Stimulated activated naive CD8-positive, alpha-beta T cell treated with anti-CD3 and anti-CD28 coated beads, Interleukin-15, amount 100 ng/mL, for 72 hours (primary cell): ENCODE measurements at places on chromosomes 6 and 20.

- DNase-seq: no peak
Measured at GRCh38 chr6:36362551-36363370, 24.7 kb downstream of the ETV7 start.

- peak; percentile 36 for DNase-seq
Measured at GRCh38 chr20:43667341-43668132, 623 bp downstream of the MYBL2 start.

DNA sequence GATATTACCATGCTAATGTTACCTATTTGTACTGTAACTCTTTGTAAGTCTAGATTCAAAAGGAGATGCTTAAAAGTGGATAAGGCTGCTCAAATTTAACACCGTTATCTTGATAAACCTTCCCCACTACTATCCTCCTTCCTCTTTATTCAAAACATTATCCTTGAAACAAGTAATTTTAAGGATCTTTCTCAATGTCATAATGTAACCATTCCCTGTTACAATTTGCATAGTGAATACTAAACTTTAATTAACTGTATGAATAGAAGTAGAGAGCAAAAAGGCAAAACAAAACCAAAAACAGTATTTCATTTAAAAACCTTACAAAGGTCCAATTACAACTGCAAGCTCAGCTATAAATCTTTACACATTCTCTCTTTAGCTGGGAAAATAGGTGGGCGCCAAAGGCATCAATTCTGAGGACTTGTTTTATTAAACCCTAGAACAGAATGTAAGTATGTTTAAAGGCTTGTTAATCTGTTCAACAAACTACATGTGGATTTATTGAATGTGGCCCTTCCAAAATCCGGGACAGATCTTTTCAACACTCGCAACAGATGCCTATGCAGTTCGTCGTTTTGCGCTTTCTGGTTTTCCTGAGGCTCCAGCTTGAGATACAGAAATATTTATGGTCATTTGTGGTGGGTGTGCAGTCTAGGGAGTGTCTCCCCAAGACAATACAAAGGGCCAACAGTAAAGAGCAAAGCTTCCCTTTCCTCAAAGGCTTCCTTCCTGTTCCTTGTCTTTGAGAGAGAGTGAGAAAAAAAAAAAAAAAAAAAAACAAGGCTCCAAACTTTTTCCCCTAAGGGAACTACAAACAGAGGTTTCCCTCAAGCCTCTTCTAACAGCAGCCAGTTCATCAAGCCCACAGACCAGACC lies 15.1 kb downstream of the KIF13A start:
- no peak for DNase-seq

DNA sequence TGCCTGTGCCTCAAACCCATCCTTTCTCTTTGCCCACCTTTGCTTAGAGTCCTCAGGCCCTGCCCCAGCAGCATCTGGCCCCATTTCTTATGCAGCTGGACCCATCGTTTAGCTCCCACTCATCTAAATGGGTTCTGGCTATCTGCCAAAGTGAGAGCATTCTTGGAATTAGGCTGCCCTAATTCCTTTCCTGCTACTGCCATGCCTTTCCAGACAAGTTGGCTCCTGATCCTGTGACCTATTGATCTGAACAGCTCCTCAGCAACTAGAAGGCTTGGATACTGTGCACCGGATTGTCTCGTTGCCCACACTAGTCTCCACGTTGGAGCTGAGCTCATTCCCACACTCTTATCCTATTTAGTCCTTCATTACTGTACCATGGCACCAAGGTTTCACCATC lies 22.9 kb downstream of the DZANK1 start:
- DNase-seq: no peak

DNA sequence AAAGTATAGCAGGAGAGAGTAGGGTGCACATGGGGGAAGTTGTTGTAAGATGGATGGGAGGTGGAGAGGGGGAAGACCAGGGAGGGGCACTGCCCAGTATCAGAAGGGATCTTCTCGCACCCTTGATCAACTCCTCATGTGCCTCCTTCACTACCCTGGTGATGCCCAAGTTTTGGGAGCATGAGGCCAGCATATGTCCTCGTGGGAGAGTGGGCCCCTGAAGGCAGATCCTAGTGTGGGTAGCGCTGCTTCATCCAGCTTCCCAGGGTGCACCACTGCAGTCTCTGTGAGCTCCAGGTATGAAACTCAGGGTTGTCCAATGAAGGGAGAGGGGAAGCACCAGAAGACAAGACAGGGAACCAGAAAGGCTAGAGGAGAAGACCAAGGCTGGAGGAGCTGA lies 82.2 kb upstream of the FOXP4 start:
- no peak for DNase-seq

GRCh38 chr6:13421425-13422059 lies 65.9 kb downstream of the GFOD1 start:
- no peak for DNase-seq

DNA sequence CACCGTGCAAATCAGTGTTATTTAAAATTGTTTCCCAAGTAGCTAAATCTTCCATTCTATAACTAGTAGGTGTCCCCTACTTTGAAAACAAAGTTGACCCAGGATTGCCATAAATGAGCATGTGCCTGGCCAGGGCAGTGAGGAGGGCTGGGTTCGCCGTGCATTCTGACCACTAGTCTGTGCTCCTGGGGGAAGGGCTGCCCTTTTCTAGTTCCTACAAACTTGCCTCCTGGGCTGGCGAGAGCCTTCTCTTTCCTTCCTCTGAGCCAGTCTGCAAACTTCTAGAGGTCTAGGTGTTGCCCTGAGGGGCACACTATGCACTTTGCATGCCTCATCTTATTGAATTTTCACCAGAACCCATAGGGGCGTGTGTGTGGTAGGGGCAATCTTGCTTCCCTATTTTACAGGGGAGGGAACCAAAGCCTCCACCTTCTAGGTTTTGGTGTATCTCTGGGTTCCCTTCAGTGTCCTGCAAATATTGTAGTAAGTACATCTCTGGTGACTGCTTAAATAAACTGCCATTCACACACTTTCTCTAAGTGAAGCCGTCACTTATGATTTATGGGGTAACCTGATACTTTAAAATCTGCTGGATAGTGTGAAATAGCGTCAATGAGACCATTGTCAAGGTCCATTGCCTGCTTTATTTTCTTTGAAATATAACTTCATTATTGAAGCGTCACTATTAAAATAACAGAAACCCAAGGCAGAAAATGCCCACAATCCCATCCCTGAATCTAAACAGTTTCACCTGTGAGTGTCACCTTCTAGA lies 42.2 kb downstream of the CDH26 start:
- no peak for DNase-seq

- DNase-seq: no peak
Measured at GRCh38 chr20:57810511-57811373, 100.9 kb upstream of the PMEPA1 start.

- DNase-seq: no peak
Measured at GRCh38 chr20:19770375-19770774, 12.3 kb downstream of the RIN2 start.

DNA sequence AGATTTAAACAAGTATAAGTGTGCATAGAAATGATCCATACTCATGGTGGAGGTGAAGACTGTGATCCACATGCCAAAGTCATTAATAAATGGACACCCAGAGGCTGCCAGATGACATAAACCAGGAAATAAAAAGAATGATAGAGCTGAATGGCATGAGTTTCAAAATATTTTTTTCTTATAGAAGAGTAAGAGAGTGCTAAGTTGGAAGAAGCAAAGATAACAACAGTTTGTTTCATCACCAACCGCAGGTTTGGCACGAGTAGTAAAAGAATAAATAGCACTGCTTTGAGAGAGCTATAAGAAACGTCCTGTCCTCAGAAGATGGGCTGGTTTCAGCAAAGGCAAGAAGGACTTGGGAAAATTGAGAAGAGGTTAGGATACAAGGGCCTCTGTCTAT lies 246.9 kb downstream of the UBE3D start:
- no peak for DNase-seq

GRCh38 chr6:68633972-68634725 lies 933 bp upstream of the ADGRB3 start:
- no peak for DNase-seq

- no peak for DNase-seq
Measured at GRCh38 chr6:14567842-14568241, 450.3 kb downstream of the CD83 start.
